ENCODE measurements at places on chromosomes 4 and X.
A peak's percentile ranks its signal among the peaks of the same experiment; 100 is the strongest.

GRCh38 chr4:104146048-104146447 is 348.6 kb downstream of the CXXC4 start:
- DNase-seq: no peak

DNA sequence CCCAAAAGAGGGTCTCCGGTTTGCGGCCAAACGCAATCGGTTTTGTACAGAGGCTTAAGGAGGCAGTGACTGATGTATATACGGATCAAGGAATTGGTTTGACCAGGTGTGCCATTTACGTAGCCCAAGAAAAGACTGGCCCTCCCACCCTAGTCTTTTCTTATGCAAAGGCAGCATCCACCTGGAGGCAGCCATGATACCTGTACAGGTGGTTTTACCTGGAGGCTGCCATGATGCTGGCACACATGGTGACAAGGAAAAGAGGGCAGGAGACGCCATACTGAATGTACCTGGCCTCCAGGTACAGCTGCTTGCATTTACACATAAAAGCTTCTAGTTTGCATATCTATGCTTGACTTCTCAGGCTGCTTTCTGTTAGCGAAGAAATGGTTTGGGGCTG is 917.7 kb upstream of the INTU start:
- DNase-seq: no peak

DNA sequence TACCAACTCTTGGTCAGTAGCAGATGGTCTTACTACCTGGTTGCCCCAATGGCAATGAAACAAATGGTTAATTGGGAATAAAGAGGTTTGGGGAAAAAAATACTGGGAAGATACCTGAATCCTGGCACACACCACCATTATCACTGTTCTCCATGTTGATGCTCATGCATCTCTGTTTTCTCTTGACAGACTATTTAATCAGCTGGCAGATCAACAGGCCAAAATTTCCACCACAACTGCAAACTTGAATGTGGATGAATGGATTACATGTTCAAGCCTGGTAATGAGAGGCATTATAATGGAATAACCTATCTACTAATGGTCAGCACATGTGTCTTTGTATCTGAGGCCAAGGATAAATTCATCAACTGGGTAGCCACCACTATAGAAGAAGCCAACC is 45.7 kb downstream of the ZNF721 start:
- DNase-seq: no peak

- DNase-seq: no peak
These were observed 685 bp downstream of the COMMD8 start for GRCh38 chr4:47462799-47463234.

GRCh38 chr4:1201851-1202525 is 29.6 kb upstream of the SPON2 start:
- DNase-seq: peak; percentile 78

GRCh38 chrX:15150586-15150985 is 119.3 kb downstream of the ASB9 start:
- no peak for DNase-seq

DNA sequence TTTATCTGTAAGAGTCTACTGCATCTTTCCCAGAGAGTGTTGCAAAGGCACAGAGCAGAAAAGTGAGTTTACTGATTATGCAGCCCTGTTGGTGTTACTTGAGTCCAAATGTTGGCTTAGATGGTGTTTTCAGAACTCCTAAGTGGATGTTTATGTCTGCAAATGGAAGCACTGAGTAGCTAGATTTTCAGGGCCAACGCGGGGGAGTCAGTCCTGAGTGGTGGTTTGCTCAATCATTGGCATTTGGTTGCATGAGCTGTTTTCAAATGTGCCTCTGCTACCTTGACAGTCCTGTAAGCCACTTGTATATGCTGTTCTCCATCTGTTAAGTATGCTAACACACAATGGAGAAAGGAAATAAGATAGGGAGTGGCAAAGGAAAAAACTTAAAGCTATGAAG is 45.4 kb downstream of the MAMLD1 start:
- DNase-seq: no peak

DNA sequence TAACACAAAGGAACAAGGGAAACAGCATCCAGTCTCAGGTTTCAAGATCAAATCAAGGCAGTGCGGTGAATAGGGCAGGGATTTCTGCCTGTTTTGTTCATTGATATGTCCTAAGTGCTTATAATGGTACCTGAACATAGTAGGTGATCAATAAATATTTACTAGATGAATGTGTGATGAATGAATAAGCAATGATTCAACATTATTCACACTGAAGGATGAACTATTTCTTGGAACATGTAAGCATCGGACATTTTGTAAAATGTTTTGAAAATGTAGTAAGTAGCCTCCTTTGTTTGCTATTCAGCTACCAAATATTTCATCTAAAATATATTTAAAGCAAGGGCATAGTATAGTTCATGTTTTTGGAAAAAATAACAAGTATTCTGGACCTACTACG is 67.8 kb downstream of the USP38 start:
- no peak for DNase-seq

DNA sequence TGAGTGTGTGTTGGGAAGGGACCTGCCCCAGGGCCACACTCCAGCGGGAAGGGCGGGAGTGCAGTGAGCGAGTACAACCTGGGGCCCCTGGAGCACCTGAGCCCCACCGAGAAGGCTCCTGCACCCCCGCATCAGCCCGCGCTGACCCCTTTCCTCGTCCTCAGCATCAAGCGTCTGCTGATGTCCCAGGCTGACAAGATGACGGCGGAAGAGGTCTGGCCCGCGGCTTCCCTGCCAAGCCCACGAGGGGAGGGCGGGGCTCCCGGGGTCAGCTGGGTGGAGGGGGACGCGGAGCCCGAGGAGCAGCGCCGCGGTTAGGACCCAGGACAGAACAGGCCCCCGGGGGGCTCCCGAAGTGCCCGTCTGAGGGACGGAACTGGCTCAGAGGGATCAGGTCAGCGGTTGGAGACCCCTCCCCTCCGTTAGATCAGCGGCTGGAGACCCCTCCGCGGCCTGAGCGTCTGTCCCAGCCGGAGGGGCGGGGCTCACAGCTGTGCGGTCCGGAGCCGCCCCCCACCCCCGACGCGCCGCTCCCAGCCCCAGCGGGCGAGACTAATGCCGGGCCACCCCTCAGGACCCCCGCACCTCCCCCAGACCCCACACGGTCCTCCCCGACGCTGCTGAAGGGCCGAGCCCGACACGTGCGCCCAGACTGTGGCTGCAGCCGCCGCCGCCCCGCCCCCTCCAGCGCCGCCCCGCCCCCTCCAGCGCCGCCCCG is 6.7 kb downstream of the MYL5 start:
- no peak for DNase-seq

DNA sequence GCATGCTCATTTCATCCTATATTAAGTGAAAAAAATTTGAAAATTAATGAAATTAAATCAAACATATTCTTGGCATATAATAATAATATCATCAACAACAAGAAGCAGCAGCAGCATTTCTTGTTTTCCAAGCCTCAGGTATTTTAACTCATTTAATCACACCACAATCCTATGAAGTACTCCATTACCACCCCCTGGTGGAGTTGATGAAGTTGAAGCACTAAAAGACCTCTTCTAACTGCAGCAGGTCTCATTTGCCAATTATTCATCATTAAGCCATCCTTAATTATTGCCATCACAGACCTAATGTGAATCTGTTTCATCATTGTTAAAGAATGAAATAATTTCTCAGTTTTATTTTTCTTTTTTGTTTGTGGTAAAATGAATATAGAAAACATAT is 801.4 kb upstream of the GRID2 start:
- DNase-seq: no peak

DNA sequence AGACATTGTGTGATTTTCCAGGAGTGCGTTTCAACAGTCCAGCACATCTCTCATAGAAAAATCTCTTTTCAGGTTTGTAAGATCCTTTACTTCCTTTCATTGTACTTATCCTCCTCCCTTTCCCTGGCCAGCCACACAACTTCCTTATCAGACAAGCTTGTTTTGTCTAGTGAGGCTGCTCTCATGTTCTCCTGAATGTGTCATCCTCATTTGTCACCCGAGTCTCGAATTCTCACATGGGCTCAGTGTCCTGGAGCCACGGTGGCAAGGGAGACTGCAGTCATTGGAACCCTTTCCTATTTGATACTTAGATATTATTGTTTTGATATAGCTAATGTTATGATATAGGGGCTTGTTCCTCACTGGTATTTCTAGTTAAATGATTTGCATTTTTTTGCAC is 16.9 kb downstream of the SYNPO2 start:
- DNase-seq: no peak

DNA sequence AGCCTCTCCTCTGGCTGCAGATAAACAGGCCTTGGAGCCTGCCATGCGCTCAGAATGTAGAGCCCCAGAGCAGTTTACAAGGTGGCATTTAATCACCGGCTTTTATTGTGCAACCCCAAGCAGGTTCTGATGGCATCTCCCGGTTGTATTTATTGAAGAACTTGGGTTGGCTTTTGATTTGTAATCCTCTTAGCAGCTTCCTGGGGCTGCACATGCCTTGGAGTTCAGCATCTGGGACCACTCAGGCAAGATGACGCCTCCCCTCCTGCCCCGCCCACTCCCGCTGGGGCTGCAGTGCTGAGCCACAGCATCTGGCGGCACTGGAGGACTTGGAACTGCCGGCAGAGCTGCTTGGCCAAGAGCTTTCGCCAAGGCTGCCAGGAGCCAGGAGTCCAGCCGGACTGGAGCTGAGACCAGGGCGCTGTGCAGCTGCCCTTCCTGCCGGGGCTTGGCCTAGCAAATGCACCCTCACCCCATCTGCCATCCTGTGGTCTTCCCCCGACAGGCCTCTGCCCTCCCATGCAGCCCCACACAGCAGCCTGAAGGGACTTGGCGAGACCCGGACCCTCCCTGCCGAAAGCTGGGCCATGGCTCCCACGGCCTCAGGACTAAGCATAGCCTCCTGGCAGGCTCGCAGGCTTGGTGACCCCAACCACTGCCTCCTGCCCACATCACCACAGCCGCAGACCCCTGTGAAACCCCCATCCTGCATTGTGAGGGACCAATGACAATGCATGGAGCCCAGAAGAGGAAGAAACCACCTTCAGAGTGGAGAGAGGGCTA is 5.4 kb downstream of the HTRA3 start:
- no peak for DNase-seq

GRCh38 chr4:184599492-184600135 is 49.6 kb downstream of the CASP3 start:
- DNase-seq: no peak

DNA sequence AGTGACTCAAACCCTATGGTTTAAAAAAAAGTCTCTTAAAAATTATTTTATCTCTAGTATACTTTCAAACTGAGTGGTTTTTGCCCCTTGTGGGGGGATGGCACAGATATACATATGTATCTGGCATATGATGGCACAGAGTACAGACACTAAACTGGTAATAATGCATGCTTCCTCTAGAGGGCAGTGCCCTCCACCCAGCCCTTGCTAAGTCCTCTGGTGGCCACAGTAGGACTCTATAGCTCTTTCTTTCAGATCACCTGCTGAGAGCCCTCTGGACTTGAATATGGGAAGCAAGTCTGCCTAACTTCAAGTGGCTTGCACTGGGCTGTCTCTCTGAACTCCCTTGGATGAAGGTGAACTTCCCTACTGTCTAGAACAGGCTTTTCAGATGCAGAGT is 66.3 kb downstream of the TSPAN7 start:
- DNase-seq: no peak

GRCh38 chrX:154737136-154737535 is 13.7 kb downstream of the GAB3 start:
- no peak for DNase-seq

DNA sequence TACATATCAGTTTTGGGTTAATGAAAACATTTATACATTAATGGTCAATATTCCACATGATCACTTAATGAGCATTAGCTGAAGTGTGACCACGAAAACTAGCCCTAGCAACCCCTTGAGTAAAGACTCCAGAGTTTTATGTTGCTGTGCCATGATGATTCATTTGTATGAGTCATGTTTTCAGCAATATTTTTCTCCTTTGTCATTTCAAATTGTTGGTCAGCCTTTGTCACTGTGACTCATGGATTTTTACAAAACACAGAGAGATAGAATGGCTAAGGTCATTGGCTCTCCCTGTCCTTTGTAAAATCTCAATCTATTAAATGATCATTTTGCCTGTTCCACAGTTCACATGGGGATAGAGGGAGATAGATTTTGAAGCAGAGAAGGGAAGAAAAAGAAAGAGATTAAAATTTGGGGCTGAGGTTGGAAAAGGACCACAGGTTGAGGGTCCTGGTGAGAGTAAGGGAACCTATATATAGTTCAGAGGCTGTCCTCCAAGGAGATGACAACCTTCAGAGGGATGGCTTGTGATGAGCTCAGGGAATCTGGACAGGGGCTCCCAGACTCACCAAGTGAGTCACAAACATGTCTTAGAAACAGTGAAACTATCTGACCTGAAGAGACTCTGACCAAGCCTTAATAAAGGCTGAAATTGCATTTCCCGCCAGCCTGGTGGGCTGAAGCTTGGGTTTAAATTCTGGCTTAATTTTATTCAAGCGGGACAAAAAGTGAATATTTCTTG is 25.6 kb downstream of the NR0B1 start:
- no peak for DNase-seq

DNA sequence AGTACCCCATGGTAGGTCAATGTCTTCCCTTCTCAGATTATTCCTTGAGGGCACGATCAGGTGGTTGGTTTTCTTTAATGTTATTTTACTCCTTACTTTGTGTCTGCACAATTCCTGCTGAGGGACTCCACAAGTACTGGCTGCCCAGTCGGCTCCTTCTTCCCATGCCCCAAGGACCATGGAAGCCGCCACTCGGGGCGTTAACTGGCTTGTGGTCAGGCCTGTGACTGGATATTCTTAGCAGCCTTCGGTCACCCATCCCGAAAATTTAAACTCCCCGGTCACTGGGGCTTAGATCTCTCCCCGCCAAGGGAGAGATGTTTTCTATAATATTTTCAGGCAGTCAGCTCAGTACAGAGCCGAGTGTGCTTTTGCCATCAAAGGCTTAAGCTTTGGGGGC is 24.7 kb upstream of the BCOR start:
- DNase-seq: no peak

- DNase-seq: no peak
These were observed 256.8 kb upstream of the VCX start for GRCh38 chrX:7586126-7586525.

- DNase-seq: no peak
These were observed 525.3 kb upstream of the MAGEB2 start for GRCh38 chrX:29690061-29690460.

- no peak for DNase-seq
These were observed 10.5 kb downstream of the IRF2 start for GRCh38 chr4:184463856-184464255.

Data from T-helper 1 cell (primary cell).